ENCODE measurements at places on chromosomes 6 and 20. TPM values are rescaled to one million over a fixed set of nuclear protein-coding genes. Genes with fewer than 3 reads are reported as not detected.

GRCh38 chr20:40254023-40254772, 434.8 kb downstream of the MAFB start:
- no peak overlapping the region for H3K4me3 ChIP-seq
- no peak for DNase-seq
- H3K27ac ChIP-seq, result no peak overlapping the region
- H3K4me1 ChIP-seq, result peaks cover 8% of the 10 kb centered on the region
- no peaks in the 10 kb centered on the region for H3K27me3 ChIP-seq

DNA sequence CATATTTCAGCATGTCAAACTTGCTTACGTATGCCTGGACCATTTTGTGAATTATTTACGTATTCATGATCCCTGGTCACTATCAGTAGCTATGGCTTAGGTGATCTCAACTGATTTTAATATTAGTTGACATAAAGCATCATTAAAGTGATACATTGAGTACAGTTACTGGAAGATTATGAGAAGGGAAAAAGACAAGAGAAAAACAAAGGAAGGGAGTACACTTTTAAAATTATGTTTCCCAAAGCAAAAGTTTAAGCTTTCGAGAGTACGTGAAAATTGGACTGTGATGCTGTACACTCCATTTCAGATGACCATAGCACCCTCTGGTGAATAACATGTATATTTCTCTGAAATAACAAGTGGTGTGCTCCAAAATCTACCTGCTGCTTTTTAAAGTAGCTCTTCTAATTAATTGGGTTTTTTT, 215.0 kb upstream of the HSF2 start:
- H3K27me3 ChIP-seq, result no peaks in the 10 kb centered on the region
- no peak for DNase-seq
- no peak overlapping the region for H3K4me3 ChIP-seq
- no peak overlapping the region for H3K27ac ChIP-seq
- H3K4me1 ChIP-seq, result no peaks in the 10 kb centered on the region

- DNase-seq, result no peak
- H3K27ac ChIP-seq, result no peak overlapping the region
- no peaks in the 10 kb centered on the region for H3K27me3 ChIP-seq
- H3K4me1 ChIP-seq, result no peaks in the 10 kb centered on the region
- H3K36me3 ChIP-seq, result no peaks in the 10 kb centered on the region
- H3K4me3 ChIP-seq, result no peak overlapping the region
These were observed 735.7 kb downstream of the QKI start for GRCh38 chr6:164150232-164150631.

DNA sequence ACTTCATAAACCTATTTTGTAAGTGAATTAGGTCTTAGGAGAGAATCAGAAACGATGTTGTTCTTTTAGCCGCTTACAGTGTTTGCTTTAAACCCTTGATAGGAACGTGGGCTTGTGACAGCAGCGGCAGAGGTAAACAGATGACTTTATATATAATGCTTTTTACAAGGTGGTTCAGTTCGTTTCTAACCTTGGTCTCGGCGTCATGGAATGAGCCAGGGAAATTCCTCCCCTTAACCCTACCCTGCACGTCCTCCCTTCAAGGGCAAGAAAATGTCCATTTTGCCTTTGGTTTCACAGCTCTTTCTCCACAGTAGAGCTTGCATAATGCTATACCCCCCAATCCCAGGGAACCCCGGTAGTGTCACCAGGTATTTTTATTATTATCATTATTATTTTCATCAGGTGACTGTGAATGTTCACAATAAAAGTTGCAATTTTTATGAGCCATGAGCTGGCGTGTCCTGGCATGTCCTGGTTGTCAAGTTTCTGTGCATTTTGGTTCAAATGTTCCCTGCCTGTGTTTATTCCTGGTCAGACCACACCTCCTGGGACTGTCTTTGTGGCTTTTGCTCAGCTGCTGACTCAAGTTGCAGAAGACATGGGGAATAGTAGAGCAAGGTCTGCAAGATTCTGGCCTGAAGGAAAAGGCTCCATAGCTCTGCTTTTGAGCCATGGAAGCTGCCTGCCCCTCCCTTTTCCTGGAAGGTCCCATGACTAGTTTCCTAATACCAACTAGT, 112.8 kb upstream of the BMP2 start:
- H3K4me3 ChIP-seq, result no peak overlapping the region
- no peaks in the 10 kb centered on the region for H3K36me3 ChIP-seq
- peaks cover 58% of the 10 kb centered on the region for H3K4me1 ChIP-seq
- H3K27me3 ChIP-seq, result no peaks in the 10 kb centered on the region
- DNase-seq, result no peak

The RIMS4 gene
- total RNA-seq, result not detected

The MAK gene
- total RNA-seq, result not detected

The F13A1 gene
- total RNA-seq, result 104 TPM

DNA sequence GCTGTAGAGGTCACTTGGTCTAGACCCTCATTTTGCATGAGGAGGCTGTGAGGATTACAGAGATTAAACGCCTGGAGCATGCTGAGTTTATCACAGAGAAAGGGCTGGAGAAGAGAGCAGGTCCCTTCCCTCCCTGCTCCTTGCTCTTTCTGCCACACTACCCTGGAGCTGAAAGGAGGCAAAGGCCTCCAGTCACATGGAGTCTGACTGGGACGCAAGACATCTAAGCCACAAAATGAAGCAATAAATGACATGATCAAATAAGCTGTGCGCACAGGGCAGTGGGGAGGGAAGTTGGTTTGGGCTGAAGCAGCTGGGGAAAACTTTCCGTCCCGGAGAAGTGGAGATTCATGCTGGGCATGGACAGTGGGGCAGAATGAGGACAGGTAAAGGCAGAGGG, 33.3 kb downstream of the ATXN1 start:
- no peak overlapping the region for H3K4me3 ChIP-seq
- no peaks in the 10 kb centered on the region for H3K36me3 ChIP-seq
- H3K27ac ChIP-seq, result no peak overlapping the region
- DNase-seq, result no peak
- H3K27me3 ChIP-seq, result no peaks in the 10 kb centered on the region

The EYS gene
- total RNA-seq, result 0.87 TPM

The SPAG4 gene
- 0.44 TPM for total RNA-seq

DNA sequence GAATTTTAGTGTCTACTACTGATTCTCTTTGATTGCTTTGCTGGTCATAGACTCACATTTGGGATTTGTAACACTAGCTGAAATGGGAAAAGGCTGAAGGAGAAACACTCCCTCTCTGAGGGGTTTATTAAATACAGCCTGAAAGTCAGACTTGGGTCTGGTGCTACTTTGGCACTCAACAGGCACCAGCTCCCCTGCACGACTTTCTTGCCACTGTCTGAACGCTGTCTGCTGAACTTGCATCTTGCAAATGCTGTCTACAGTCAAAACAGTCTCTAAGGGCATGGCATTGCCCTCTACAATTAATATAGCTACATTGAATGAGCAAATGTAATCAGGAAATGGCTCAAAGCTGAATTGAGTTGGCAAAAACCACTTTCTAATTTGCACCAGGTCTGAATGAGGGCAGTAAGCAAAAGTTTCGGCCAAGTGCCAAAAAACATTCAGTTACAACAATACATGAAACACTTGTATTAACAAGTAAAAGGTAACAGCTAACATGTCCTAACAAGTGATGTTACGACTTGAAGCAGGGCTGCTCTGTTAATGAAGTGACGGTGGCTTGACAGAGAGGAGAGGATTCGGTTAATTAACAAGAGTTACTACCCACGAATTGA, 119.5 kb downstream of the FOXC1 start:
- H3K4me3 ChIP-seq, result no peak overlapping the region
- peaks cover 5% of the 10 kb centered on the region for H3K4me1 ChIP-seq
- no peak for DNase-seq
- H3K36me3 ChIP-seq, result no peaks in the 10 kb centered on the region
- peak overlapping the region; percentile 31 for H3K27ac ChIP-seq

DNA sequence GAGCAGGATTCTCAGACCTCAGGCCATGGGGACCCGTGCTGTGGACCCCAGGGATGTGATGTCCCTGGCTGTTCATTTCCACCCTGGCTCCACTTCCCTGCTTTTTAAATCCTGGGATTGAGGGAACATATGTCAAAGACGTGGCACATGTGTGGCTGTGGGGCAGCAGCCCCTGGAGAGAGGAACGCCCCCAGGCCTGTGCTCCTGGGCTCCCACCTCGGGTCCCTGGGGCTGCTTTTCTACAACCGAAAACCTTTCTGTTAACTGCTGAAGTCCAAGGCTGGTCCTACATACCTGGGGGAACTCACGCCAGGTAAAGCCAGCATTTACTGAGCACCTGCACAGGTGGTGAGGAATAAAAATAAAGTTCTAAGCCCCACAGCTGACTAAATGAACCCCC, 102.3 kb upstream of the FRMD1 start:
- no peaks in the 10 kb centered on the region for H3K4me1 ChIP-seq
- H3K27ac ChIP-seq, result no peak overlapping the region
- H3K27me3 ChIP-seq, result no peaks in the 10 kb centered on the region
- no peaks in the 10 kb centered on the region for H3K36me3 ChIP-seq
